ENCODE measurements at places on chromosomes 6 and 20.

DNA sequence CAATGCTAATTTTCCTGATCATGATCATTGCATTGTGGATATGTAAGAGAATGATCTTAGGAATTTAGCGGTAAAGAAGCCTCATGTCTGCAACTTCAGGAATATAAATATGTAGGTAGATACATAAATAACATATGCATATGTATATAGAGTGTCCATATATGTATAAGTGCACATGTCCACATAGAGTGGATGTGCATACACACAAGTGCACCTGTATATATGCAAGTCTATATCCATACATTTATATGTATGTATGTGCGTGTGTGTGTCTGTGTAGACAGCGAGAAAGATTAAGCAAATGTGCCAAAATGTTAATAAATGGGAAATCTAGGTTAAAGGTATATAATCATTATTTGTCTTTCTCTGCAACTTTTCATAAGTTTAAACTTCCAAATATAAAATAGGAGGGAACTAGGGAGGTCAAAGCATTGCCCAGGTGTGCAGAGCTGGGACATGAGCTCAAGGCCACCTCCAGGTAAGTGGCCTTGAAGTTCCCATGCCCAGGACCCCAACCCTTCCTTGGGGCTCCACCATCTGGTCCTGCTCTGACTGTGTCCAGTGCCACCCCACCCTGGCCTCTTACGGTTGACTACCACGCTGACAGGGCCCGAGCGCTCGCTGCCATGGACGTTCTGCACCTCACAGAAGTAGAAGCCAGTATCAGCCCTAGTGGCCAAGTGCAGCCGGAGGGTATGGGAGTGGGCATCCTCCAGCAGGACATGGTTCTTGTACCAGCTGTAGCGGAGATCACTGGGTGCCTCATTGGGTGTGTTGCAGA, 9.6 kb downstream of the SIGLEC1 start:
- DNase-seq = no peak

- DNase-seq = no peak
These were observed 215.1 kb downstream of the DLL1 start for GRCh38 chr6:170075659-170076223.

DNA sequence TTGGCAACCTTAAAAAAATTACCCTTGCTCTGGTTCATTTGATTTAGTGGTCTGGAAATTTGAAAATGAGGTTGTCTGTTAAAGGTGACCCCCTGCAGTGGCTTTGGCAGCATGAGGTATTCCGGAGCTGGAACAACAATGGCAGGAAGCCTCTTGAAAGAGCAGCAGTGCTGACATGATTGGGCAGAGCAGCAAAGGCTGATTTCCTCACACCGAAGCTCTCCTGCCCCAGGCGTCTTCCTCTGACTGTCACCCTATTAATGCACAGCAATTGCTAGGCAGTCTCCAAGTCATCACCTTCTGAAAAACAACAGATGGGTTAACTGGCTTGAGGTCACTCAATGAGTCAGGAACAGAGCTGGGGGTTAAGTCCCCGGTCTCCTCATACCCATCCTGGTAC, 241.8 kb upstream of the MMS22L start:
- no peak for DNase-seq

GRCh38 chr6:1387876-1388629, 1.3 kb upstream of the FOXF2 start:
- no peak for DNase-seq

DNA sequence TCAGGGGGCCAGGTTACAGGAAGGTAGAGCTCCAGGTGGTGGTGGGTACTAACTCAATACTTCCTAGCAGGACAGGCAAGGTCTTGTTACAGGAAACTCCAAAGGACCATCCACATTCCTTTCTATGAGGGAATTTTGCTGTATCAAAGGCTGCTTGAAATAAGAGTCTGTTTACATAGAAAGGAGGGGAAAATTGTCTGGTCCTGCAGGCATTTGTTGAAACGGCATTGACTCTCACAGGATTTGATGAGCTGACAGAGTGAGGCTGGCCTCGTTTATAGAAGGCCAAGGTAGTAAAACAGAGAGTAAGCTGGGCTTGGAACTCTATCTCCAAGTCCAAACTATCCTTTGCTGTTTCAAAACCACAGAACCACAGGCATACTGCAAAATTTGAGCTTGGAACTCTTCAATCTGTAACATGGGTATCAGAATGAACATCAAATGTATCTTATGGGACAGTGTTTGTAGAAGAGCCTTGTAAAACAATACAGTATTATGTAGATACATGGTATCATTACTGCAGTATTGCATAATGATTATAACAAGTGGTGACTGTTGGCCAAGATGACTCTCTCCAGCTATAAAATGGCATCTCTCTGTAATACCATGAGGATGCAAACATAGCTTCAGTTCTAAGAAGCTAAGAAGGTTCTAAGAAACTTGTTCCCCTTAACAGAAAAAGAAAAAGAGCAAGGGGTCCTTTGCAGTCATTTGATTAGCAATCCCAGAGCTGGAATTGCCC, 61.5 kb downstream of the TRAM2 start:
- DNase-seq = no peak

- no peak for DNase-seq
These were observed 17.7 kb downstream of the C20orf203 start for GRCh38 chr20:32655903-32656512.

DNA sequence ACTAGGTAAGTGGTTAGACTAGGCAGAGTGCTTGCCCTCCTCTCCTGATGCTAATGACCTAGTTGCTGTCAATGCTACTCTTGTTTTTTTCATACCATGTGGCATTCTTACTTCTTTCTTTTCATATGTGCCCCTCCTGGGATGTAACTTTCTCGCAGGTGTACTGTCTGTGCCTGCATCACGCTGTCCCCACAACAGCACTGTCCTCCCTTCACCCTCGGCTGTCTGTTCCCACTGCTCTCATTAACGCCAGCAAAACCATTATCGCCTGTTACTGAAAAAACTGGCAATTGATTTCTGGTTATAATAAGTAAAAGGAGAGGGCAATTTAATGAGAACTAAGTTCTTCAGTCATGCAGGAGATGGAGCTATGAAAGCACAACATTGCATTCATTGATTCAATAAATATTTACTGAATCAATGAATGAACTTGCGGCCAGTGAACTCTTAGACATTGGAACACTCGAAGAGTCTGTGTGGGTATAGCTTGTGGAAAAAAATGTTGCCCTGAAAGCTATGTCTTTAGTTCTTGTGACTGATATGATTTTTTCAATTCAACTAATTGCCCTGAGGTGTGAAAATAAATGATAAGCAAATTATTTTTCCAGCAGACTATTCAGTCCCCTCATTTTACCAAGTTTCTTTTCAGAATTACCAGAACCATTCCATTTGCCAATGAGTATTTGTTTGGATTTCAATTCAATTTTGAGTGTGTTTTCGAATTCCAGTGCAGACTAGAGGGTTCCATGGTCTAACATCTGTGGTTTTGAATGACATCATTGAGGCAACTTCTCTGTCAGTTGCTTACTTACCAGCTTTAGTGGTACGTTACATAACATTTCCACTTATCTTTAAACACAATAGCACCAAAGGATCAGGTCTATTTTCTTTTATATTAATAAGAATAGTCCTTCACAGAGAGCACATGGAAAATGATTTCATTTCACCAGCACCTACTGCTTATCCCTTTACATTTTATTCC, 2.1 kb downstream of the SLC17A4 start:
- DNase-seq = no peak

DNA sequence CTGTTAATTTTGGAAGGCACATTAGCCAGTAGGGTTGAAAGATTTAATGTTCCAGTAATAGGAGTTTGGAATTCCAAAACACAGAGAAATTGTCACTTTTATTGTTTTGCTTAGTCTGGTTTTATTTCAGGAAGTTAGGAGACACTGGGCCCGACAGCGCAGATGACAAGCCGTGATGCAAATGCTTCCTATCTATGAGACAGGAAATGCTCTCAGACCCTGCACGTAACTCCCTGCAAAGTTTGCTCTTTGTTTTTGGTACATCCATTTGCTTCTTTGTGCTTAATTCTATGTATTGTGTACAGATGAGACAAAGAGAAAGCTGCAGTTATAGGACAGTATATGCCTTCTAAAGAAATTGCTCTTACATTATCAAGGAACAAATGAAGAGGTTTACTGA, 201.6 kb upstream of the SGK1 start:
- peak; percentile 47 for DNase-seq

GRCh38 chr6:156719720-156720563, 57.2 kb upstream of the ARID1B start:
- peak; percentile 71 for DNase-seq

- DNase-seq = no peak
These were observed 45.8 kb downstream of the TOP1 start for GRCh38 chr20:41074441-41074840.

- no peak for DNase-seq
These were observed 119.8 kb upstream of the PHACTR1 start for GRCh38 chr6:12596731-12597130.

DNA sequence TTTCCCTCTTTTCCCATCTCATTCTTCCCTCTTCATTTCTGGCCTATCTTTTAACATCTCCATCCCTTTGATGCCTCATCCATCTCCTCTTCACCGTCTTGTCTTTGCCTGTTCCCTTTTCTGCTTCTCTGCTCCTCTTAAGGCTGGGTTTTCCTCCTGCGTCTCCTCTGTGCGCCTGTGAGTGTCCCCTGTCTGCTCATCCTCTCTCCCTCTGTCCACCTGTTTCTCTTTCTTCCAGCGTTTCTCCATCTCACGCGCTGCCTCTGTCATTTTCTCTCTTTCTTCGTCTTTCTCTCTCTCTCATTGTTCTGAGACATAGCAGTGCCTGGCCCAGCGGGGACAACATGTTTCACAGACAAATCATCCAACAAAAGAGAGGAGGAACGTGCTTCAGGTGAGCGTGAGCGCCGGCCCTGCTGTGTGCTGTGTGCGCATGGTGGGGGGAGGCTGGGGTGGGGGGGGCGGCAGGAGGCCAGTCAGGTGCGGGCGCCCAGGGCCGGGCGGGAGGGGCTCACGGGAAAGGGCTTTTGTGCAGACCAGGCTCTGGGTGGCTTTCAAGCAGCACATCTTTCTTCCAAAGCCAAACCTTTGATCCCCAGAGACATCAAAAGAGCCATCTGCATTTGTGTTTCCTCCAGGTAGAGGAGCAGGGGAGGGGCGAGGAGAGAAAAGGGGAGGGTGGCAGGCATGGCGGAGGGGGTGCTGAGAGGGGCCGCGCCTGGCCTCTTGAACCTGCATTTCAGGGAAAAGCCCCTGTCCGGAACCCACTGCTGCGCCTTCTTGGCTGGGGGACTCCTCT, 121.3 kb downstream of the VEGFA start:
- DNase-seq = no peak

DNA sequence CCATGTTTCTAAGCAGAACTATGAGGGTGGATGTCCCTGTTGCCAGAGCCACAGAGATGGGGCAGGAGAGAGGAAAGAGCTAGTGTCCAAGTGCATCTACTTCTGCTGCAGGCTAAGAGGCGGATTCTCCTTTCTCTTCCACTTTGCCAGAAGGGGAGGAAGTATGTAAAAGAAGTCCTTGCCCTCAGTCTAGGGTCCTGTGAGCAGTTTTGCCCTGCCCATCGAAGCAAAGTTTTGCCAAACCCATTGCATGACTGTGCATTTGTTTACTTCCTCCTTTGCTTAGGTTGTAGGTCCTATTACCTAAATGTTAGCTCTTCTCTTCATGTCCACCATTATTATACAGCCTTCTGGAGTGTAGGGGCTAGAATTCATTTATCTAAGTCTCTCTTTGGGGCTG, 106.2 kb upstream of the ARMC2 start:
- peak; percentile 28 for DNase-seq

GRCh38 chr6:157032923-157033322, 255.7 kb downstream of the ARID1B start:
- no peak for DNase-seq

GRCh38 chr6:21754891-21755290, 161.3 kb downstream of the SOX4 start:
- DNase-seq = no peak

- DNase-seq = no peak
These were observed 153.3 kb downstream of the PREX1 start for GRCh38 chr20:48674461-48674860.

- DNase-seq = no peak
These were observed 142.2 kb downstream of the MOXD1 start for GRCh38 chr6:132259070-132259469.

DNA sequence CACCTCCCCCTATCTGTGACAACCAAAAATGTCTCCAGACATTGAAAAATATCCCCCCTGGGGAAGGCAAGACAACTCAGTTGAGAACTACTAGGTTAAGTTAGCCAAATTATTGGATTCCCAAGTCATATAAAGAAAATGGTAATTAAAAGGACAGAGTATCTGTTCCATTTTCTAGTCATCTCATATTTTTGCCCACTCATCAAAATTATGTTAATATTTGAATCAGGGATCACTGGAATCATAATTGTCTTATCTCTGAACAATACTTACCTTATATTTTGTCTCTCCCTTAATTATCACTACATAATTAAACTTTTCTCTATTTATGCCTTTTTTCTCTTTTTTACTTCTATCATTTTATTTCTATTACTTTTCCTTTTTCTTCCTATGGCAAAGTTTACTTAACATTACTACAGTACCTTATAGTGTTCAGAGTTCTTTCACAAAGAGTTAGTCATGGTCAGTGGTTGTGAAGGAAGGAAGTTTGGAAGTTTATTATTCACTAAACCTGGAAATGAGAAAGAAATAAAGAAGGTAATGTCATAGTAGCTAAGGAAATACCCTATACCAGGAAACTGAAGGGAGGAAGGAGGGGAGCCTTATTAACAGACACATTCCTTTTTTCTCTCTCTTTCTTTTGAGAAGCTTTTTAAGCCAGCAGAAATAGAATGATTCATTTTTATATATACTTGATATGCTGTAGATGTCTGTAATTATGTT, 332.9 kb downstream of the COL12A1 start:
- DNase-seq = no peak

DNA sequence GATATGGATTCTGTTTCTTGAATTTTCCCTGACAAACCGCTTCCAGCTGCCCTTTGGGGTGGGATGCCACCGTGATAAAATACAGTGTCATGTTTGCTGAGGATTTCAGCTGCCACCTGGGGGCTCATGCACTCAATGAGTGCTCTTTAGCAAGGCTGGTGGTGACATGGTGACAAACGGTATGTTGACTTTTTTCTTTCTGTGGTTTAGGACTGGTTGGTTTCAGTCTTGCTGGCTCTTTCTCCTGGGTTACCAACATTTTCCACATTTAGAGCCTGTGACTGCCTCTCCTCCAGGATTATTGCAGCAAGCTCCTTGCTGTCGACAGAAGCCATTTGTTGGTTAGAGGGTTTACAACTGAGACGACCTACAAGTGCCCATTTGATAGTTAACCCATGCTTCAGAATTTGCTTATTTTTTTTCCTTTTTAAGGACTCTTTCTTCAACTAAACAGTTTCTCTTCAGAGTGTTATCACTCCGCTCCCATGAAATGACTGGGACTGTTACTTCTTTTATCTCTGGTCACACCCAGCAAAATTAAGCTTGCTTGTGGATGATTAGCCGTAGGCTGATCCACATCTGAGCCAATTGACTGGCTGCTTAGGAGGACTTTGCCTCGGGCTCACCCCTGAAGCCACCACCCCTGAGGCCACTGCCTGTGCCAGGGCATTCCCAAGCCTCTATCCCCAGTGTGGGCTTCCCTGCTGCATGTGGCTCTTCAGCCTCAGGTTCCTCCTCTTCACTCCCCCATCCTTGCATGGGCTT, 48.4 kb upstream of the CDYL start:
- DNase-seq = peak; percentile 8

Data from CD4-positive, alpha-beta T cell treated with Interferon alpha-2 for 1 hour (primary cell).